ENCODE measurements at places on chromosomes 6 and 20.
A peak's percentile ranks its signal among the peaks of the same experiment; 100 is the strongest.

- DNase-seq: no peak
Measured at GRCh38 chr6:56946368-56946767, 8.5 kb upstream of the BEND6 start.

GRCh38 chr6:21663966-21664313 lies 70.4 kb downstream of the SOX4 start:
- no peak for DNase-seq

- no peak for DNase-seq
Measured at GRCh38 chr6:43570876-43571441, 4.9 kb downstream of the XPO5 start.

GRCh38 chr20:24991897-24992486 lies 559 bp downstream of the APMAP start:
- DNase-seq: no peak

GRCh38 chr20:45970646-45971424 lies 1.2 kb downstream of the ZNF335 start:
- peak; percentile 19 for DNase-seq

DNA sequence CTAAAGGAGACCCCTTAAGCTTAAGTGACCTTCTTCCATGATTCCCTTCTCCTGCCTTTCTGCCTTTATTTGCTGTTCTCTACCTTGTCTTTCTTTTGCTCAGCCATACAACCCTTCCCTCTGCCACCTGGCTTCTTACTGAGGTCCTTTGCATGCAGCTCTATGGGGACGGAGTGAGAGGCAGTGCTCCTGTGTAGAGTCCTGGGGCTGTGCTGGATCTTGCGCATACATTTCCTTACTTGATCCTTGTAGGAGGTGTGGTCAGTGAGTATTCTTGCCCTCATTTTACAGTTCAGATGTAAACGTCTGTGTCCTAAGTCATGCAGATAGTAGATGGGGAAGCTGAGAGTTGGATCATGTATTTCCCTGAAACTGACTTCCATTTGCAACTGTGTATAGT lies 5.7 kb downstream of the SASH1 start:
- DNase-seq: no peak

- no peak for DNase-seq
Measured at GRCh38 chr6:118216751-118217150, 309.7 kb downstream of the SLC35F1 start.

GRCh38 chr6:47490676-47491075 lies 13.1 kb downstream of the CD2AP start:
- no peak for DNase-seq

- DNase-seq: no peak
Measured at GRCh38 chr20:396619-397431, 11.3 kb upstream of the RBCK1 start.

GRCh38 chr6:21022343-21023107 lies 488.3 kb downstream of the CDKAL1 start:
- DNase-seq: no peak
